ENCODE measurements at places on chromosomes 2 and 18. TPM values are rescaled to one million over a fixed set of nuclear protein-coding genes. Genes with fewer than 3 reads are reported as not detected.

DNA sequence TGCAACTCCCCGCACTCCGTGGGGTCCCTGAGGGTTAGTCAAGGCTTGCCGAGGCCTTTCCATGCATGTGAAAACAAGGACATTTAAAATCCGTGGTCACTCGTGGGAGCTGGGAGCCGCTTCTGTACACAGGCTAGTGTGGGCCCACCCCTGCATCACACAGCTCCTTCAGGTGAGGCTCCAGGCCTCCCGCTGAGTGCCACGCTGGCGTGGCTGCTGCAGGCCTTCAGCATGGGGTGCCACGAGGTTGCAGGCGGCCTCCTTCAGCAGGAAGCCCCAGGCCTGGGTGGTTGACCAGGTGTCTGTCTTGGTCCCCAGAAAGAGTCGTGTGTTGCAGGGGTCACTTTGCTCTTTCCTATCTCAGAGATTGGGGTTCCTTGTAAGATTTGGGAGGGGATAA, 6.6 kb downstream of the KLHL30 start:
- no peak for DNase-seq

DNA sequence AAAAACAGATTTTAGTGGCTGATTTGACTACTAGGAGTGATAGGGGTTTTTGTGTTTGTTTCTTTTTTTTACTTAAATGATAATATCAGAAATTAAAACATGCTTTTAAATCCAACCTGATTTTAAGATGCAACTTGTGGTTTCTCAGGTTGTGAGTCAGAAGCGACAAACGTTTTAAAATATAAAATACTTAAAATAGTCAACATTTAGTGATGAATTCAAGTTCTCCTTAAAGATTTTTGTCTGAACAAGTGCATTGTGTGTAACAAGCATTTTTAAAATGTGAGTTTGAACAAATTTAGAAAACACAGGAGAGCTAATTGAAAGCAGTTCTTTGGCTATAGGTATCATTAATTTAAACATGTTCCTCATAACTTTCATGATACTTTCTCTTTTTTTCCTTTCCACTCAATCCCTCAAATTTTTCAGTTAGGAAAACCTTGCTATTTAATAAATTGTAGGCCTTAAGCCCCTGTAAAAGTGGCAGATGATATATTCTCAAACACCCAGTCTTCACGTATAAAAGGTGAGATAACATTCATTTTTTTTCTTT, 3.6 kb downstream of the TBR1 start:
- DNase-seq = no peak

DNA sequence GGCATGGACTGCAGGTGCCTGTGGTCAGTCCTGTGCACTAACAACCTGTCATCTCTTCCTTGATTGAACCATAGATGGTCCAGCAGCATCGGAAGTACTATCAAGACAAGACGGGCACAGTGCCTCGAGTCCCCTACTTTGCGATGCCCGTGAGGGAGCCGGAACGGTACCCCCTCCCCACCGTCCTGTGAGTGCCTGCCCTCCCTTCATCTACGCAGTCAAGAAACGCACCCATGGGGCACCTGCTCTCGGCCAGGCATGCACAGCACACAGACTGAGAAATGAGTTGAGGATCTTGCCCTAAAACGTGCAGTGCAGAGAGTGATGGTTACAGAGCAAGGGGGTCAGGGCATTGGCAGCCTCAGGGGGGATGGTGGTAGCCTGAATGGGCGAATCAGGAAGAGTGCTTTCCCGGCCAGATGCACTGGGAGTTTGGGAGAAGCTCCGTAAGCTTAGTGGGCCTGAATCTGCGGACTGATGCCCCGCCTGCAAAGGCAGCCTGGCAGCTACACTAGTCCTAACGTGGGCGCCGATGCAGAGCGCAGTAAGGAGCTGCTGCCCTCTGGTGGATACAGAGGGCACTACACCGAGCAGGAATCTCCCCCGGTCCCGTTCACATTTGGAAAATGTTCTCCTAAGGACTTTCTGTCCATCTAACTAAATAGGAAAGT, 63.6 kb downstream of the CIB4 start:
- peak; percentile 64 for DNase-seq

- DNase-seq = no peak
These were observed 2.9 kb upstream of the GALNT3 start for GRCh38 chr2:165796819-165797530.

DNA sequence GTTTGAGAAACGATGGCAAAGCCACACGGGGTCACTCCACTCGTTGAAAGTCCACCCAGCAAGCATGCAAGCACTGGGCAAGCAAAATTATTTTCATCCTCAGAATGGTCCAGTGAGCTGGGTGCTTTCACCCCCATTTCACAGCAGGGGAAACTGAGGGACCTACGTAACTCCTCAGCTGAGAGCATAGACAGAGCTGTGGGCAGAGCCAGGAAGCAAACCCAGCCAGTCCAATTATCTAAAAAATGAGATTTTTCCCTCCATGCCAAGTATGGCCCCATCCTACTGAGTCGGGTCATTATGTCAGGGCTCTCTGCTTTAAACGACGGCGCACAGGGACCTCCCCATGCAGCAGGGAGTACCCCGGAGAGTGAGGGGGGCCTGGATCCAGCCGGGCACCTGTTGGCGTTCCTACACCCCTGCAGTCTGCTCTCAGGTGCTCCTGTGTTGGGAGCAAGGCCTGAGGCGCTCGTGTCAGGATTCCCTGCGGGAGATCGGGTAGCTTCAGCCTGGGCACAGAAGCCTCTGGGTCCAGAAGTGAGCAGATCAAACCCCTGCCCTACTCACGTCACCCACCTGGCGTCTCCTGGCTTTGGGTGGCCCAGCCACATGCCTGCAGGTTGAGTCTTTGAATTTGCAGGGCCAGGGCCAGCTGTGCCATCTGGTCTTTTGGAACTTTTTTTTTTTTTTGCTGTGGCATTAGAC, 17.3 kb downstream of the TWIST2 start:
- no peak for DNase-seq

- no peak for DNase-seq
These were observed 55.5 kb upstream of the ANKRD62 start for GRCh38 chr18:12038082-12038638.

DNA sequence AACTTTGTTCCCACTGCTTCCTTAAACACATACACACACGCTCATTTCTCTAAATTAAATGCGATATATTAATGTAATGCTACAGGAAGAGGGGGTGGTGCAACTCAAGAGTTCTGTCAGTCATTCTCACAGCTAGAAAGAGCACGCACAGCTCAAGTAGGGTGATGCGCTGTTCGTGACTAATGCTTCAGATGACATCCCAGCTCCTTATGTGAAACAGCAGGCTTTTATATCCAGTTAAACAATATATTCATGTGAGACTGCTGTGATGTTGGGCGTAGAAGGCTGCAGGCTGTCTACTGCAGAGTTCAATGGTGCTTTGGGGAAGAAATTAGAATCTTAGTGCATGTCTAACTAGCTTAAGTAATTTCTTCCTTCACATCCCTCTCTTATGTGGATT, 912.6 kb upstream of the FSHR start:
- no peak for DNase-seq

CHRND gene
- 339 TPM for total RNA-seq

CPO gene
- total RNA-seq = not detected

M1AP gene
- total RNA-seq = not detected

DNA sequence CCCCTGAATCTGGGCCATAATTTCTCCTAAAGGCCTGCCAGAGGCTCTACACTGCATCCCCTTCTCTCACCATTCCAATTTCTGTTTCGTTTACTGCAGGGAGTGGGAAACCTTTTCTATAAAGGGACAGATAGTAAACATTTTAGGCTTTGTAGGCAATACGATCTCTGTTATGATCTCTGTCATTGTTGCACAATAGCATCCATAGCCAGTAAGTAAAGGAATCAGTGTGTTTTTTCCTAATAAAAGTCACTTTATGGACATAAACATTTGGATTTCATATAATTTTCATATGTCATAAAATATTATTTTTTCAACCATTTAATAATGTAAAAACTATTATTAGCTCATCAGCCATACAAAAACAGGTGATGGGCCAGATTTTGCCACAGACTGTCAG, 531.7 kb downstream of the DSC3 start:
- no peak for DNase-seq

DNA sequence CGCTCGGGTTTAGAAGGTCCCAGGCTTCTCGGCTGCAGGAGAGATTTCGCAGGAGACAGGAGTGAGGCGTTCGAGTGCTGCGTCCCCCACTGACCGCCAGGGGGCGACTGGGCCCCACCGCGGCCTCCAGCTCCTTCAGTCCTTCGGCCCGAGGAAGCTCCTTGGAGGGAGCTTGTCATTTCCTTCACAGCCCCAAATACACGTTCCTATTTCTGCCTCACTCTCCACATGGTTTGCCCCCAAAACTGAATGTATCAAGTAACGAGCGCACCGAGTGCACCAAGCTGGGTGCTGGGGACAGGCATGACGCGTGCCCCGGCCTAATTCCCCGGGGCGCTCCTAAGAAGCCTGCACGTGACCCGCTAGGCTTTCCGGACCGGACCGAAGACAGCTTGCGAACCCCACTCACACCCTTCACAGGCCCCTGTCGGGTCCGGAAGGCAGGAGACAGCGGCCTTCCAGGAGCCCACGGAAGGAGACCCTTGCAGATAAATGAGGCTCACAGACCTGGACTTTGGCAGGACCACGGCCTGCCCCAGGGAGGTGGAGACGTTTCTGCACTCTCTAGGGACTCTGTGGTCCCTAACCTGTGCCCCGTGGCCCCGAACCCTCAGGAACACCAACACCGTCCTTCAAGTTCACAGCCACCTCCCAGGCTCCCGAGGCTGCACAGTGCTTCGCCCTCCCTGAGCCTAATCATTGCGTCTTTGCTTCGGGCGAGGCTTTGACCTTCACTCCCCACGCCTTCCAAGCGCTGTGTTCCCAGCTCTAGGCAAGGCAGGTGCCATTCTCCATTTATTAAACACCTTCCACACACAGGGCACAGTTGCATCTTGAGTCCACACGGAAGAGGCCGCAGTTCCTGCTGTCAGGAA, 13.0 kb upstream of the FAHD2A start:
- peak; percentile 62 for DNase-seq

DNA sequence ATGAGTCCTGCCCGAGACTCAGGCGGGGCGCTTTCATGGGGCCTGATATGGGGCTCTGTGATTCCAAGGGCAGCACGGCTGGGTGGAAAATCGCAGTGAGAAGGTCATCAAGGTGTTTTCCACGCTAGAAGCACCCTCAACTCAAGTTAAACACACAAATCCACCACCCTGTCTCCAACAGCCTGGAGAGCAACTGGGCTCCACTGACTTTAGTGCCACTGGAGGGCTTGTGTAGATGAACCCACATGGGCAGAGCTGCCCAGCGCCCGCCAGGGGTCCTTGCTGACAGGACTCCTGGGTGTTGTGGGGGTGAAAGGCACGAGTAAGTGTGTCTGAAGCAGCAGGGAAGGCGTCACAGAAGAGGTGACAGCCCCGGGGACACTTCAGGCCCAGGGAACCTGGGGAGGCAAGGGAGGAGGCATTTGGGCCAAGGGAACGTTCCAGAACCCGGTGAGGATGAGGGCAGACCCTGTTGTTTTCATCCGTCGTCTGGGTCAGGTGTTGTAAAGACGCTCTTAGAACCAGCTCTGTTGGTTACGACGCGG, 51.8 kb upstream of the CTDP1 start:
- no peak for DNase-seq

GRCh38 chr2:11683966-11684365, 14.0 kb upstream of the NTSR2 start:
- no peak for DNase-seq

CFC1 gene
- total RNA-seq = not detected

GRCh38 chr18:54775686-54776085, 52.6 kb upstream of the RAB27B start:
- peak; percentile 82 for DNase-seq

DNA sequence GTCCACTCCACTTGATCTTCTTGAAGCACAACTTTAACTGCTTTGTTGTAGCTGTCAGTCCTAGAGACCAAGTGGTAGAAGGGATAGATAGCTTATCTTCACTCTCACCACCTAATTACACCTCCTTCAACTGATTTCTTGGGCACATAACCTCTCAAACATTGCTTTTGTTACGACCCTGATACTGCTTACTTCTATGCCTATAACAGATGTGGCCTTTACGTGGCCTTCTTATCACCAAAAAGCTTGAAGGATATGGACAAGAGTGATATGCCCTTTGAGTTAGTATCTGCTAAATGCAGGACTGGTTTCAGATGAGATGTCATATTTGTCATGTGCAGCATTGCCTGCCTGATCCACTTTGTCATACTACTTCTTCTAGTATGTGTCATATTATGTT, 847.2 kb downstream of the TDRD15 start:
- no peak for DNase-seq

CXCR1 gene
- total RNA-seq = not detected

- no peak for DNase-seq
These were observed 129.5 kb upstream of the NYAP2 start for GRCh38 chr2:225270053-225270452.

GRCh38 chr2:86142436-86143257, 36.6 kb downstream of the PTCD3 start:
- DNase-seq = no peak

TOGARAM2 gene
- 1.0 TPM for total RNA-seq

DNA sequence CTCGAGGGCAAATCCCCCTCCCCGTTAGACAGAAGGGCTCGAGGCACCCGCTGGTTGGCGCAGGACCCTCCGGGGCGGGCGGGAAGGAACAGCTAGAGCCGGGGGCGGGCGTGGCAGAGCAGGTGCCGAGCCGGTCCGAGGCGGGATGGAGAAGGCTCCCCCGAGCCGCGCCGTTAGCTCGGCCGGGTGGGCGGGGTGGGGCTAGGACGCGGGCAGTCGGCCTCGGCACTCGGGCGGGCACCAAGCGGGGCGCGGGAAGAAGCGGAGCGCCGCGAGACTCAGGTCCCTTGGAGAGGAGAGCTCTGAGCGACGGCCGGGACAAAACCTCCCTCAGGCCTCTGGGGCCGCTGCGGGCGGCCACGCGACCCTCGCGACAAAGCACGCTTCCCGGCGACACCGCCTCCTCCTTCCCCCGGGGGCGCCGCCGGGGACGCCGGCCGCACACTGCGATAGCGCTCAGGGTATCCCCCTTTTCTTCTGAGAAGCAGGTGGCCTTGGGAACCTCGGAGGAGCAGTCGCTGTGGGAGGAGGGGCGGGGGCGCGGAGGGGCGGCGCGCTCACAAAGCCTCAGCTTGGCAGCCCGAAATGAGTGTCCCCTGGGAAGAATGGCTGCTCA, 721 bp downstream of the FHOD3 start:
- no peak for DNase-seq

GRCh38 chr2:69798290-69798908, 31.1 kb upstream of the GMCL1 start:
- peak; percentile 56 for DNase-seq

- DNase-seq = no peak
These were observed 261.1 kb downstream of the PTGR3 start for GRCh38 chr18:74947875-74948274.

DNA sequence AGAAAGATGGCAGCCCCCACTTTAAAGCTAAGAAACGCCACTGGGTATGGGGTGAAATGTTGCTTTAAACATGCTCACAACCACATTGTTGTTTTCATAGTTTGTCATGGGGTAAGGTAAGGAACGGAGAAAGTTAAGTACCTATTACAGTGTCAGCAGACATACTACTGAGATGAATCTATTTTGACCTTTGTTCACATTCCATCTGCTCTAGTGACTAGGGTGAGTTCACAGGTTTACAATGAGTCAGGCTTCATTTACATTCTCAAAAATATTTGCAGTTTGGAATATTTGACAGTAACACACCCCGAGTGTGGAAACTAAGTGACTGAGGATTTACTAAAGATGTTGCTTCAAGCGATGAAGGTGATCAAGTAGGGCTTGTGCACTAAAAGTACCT, 428.7 kb upstream of the ACVR2A start:
- DNase-seq = no peak

Data from myocyte (in vitro differentiated cells).